Adrenal gland (tissue), 19 donors: ENCODE measurements at places on chromosomes 7 and 10. TPM values are rescaled to one million over a fixed set of nuclear protein-coding genes. Genes with fewer than 3 reads are reported as not detected.
A peak's percentile ranks its signal among the peaks of the same experiment; 100 is the strongest.

Gene RBP4
- total RNA-seq = 10.2 TPM

Gene FEZF1
- total RNA-seq = not detected

Gene PDCD4
- total RNA-seq = 108 TPM

Gene TWIST1
- total RNA-seq = 12.3 TPM

- DNase-seq = peak; percentile 85
- H3K4me1 ChIP-seq = peaks cover 43% of the 10 kb centered on the region
- H3K4me3 ChIP-seq = peak overlapping the region; percentile 99
- no peaks in the 10 kb centered on the region for H3K36me3 ChIP-seq
Observed at GRCh38 chr10:73096041-73096448, 621 bp downstream of the P4HA1 start.

- no peaks in the 10 kb centered on the region for H3K27me3 ChIP-seq
- H3K4me1 ChIP-seq = no peaks in the 10 kb centered on the region
- DNase-seq = no peak
- H3K27ac ChIP-seq = no peak overlapping the region
- H3K4me3 ChIP-seq = no peak overlapping the region
Observed at GRCh38 chr10:121171825-121172787, 320.9 kb downstream of the WDR11 start.

- H3K36me3 ChIP-seq = no peaks in the 10 kb centered on the region
- DNase-seq = no peak
- no peak overlapping the region for H3K4me3 ChIP-seq
- H3K27me3 ChIP-seq = no peaks in the 10 kb centered on the region
- no peaks in the 10 kb centered on the region for H3K4me1 ChIP-seq
- no peak overlapping the region for H3K27ac ChIP-seq
Observed at GRCh38 chr7:145398758-145399157, 562.9 kb upstream of the TPK1 start.

- no peak for DNase-seq
- H3K36me3 ChIP-seq = no peaks in the 10 kb centered on the region
- H3K27ac ChIP-seq = no peak overlapping the region
- H3K4me3 ChIP-seq = no peak overlapping the region
- H3K27me3 ChIP-seq = no peaks in the 10 kb centered on the region
Observed at GRCh38 chr10:129085811-129086210, 381.2 kb upstream of the MGMT start.

- no peak overlapping the region for H3K4me3 ChIP-seq
- H3K27ac ChIP-seq = no peak overlapping the region
- DNase-seq = no peak
- no peaks in the 10 kb centered on the region for H3K4me1 ChIP-seq
- H3K27me3 ChIP-seq = peaks cover 1% of the 10 kb centered on the region
Observed at GRCh38 chr7:128108129-128108528, 76.9 kb upstream of the LRRC4 start.

DNA sequence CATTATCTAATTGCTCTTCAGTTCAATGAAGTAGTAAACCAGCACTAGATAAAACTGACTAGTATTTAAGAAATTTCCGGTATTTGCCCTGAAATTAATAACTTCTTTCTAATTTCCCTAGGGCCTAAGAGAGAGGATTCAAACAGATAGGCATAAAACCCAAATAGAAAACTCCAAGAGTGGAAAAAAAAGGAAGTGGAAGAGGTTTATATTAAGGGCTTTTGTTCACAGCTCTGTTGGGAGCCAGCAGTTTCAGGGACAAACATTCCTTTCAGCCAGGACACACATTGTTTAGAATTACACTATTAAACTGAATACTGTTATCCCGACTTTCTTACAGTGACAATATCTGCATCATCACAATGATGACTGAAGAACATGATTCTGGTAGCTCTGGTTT, 3.6 kb downstream of the ODAD2 start:
- no peak overlapping the region for H3K27ac ChIP-seq
- H3K36me3 ChIP-seq = no peaks in the 10 kb centered on the region
- no peak for DNase-seq
- no peak overlapping the region for H3K4me3 ChIP-seq
- no peaks in the 10 kb centered on the region for H3K4me1 ChIP-seq

DNA sequence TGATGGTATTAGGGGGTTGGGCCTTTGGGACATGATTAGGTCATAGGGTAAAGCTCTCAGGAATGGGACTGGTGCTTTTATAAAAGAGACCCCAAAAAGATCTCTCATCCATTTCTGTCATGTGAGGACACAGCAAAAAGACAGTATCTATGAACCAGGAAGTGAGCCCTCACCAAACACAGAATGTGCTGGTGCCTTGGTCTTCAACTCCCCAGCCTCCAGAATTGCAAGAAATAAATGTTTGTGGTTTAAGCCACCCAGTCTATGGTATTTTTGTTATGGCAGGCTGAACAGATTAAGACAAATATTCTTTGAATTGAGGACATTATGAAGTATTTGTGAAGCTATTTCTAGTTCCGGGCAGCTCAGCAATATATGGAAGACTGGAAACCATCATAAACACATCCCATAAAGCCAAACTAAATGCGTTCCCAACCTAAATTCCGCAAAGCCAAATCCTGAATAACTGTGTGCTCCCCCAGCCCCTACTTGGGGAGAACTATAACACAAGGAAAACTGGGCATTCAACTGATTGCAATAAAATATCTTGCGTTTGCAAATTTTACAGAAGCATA, 153.7 kb downstream of the GALNT17 start:
- H3K4me1 ChIP-seq = no peaks in the 10 kb centered on the region
- no peak overlapping the region for H3K27ac ChIP-seq
- no peaks in the 10 kb centered on the region for H3K36me3 ChIP-seq
- no peak for DNase-seq
- H3K27me3 ChIP-seq = no peaks in the 10 kb centered on the region
- no peak overlapping the region for H3K4me3 ChIP-seq

- no peak for DNase-seq
- no peak overlapping the region for H3K27ac ChIP-seq
- peaks cover 18% of the 10 kb centered on the region for H3K4me1 ChIP-seq
- no peaks in the 10 kb centered on the region for H3K36me3 ChIP-seq
Observed at GRCh38 chr10:110818311-110819256, 53.1 kb upstream of the PDCD4 start.
